Left lobe of liver (tissue), 2 donors: ENCODE measurements at places on chromosomes 5 and 9. TPM values are rescaled to one million over a fixed set of nuclear protein-coding genes. Genes with fewer than 3 reads are reported as not detected.

The PCDHGB3 gene
- total RNA-seq = 0.83 TPM

The LECT2 gene
- total RNA-seq = 6.5 TPM

DNA sequence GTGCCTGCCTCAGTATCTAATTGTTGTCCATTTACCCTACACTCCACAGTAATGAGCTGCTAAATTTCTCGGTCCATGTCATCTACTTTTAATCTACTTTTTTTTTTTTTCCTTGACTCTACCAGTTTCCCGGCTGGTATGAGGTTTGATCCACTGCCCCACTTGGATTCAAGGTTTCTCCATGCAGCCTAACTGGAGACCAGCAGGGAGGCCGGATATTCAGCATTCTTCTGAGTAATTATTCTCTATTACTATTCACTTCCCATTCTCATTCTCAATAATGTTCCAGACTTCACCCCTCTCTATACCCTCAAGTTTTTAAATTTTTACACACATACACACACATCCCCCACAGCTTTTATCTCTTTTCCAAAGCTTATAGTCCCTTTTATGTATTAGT, 51.0 kb upstream of the SUSD1 start:
- no peak for DNase-seq

- no peak for DNase-seq
Measured at GRCh38 chr5:110823571-110823970, 84.8 kb downstream of the SLC25A46 start.

DNA sequence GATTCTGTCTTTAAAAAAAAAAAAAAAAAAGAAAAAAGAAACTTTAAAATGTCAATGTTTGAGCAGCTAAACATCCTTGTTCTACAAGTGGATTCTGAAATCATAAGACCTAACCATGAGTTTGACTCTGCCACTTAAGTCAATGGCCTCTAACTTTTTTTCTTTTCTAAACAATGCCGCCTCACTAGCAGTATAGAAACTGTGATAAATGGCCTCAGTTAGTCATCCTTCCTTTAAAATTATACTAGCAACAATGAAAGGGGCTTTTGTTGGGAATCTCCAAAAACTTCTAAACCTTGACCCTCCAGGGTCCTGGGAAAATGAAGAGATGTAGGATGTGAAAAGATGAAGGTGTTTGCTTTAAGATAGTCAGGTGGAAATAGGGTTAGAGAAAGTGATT, 71.1 kb downstream of the FBXL7 start:
- no peak for DNase-seq
